ENCODE measurements at places on chromosomes 6 and 20.

DNA sequence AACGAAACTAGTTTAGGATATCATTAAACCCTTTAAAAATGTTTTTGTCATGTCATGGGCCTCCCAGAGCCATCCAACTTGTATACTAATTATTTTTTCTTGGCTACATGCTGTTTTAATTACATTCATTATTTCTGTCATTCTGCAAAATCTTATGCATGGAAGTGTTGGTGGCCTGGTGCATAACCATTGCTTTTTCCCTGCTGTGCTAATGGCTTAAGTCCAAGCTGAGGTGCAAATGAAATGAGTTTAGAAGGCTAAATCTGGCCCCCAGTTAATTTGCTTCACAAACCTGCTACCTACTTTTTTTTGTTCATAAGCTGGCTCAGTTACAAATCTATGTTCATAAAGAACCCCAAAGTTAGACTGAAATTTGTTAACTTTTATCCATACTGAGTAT lies 1249.9 kb downstream of the EPHA7 start:
- no peak for DNase-seq

DNA sequence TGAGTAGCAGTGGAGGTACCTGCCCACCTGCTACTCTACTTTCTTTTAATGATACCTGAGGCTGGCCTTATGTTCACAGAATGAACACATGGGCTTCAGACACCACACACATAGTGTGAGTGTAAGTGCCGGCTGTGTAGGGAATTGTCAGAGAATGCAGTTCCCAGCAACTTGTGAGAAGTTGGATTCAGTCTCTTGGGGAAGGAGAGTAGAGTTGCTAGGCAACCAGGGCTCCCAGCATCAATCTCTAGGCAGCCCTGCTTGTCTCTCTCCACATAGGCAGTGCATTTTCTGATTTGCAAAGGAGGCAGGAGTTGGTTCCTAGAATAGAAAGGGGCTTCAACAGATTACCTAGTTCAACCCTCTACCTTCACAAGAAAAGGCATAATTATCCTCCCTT lies 74.1 kb downstream of the BFSP1 start:
- DNase-seq: no peak

- no peak for DNase-seq
Observed at GRCh38 chr6:11277275-11278206, 45.1 kb upstream of the NEDD9 start.

DNA sequence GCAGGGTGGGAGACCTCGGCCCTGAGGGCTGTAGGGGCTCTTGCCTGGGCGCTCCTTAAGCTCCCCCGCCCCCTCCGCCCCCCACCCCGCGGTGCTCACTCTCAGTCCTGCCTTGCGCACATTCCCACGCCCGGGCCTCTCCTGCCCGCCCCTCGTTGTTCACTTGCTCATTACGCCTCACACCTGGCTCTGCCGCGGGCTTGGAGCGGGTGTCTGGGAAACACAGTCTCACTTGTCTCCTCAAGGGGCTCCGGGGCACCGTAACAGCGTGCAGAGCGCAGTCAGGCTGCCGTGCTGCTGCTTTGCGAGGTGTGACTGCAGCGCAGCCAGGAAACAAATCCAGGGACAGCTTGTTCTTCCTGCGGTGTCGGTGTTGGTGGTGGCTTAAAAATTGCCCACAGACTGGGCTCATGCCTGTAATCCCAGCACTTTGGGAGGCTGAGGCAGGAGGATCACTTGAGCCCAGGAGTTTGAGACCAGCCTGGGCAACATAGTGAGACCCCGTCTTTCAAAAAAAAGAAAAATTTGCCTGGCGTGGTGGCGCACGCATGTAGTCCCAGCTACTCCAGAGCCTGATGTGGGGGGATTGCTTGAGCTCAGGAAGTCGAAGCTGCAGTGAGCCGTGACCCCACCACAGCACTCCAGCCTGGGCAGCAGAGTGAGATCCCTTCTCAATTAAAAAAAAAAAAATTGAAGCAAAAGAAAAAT lies 4.6 kb downstream of the NPBWR2 start:
- no peak for DNase-seq

GRCh38 chr6:24078200-24078599 lies 47.8 kb upstream of the NRSN1 start:
- DNase-seq: no peak

GRCh38 chr6:6788394-6789032 lies 200.0 kb downstream of the LY86 start:
- no peak for DNase-seq

All from NCI-H2081 treated with DMSO at 0.1 percent for 48 hours (cell line).